ENCODE measurements at places on chromosomes 5 and 9.

DNA sequence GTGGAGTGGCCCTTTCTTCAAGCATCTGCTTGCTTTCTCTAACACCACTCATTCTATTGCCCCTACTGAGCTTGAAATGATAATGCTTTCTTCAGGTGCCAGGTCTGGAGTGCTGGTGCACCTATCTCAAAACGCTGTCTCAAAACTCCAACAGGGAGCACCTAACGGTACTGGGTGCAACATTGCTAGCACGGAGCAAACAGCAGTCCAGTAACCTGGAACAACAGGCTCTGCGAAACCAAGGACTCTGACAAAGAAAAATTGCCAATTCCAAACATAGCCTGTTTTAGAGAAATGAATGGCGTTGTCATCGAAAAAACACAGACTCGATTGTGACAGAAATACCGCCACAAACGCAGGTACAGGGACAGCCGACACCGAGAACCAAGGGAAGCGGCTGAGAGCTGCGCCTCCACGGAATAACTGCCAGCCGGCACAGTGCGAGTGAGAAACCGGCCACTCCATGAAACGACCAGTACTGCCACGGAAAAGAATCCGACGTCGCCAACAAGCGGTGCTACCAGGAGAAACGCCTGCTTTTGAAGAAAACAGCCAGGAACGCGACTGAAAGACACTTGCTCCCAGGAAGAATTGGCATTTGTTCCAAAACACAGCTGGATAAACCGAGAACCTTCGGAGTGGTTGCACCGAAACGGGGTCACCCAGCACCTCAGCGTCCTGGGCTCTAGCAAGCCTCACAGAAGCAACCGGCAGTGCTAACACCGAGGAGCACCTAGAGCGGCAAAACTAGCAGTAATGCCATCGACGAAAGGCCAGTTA lies 3.1 kb downstream of the ANXA2R start:
- DNase-seq: no peak

GRCh38 chr5:7261049-7261448 lies 134.9 kb upstream of the ADCY2 start:
- DNase-seq: no peak

- DNase-seq: no peak
Observed at GRCh38 chr9:95027914-95028852, 289.3 kb downstream of the FANCC start.

DNA sequence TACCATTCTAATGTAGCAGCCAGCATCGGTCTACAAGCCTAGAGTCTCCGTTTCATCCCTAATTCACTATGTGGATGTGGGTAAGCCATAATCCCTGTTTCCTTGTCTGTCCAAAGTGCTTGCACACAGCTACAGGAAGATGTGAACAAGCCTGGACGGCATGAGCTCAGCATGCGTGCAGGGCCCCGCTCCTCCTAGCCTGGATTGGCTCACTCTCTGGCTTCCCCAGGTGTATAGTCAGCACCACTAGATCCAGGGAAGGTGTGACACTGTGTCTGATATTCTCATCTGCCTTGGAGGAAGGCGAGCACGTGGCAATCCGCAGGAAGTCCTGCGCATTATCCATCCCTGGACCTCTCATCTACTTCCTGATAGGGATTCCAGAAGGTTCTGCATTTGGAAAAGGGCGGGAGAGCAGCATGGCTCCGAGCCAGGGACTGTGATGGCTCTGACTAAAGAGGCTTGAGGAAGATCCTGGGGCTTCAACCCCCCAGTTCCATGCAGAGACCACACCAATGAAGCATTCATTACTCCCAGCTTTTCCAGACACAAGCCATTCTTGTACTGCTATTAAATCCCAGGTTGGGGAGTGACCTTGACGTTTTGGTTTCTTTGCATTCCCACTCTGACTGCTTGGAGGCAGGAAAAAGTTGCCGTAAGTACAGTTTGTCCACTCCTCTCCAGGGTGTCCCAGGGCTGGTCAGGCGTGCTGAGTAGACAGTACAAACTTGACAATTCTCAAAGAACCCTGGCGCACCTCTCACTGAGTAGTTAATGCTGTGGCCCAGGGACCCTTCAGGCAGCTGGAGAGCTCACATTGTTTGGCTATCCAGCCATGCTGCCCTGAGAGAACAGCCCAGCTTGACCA lies 65.6 kb downstream of the PSD2 start:
- DNase-seq: no peak

DNA sequence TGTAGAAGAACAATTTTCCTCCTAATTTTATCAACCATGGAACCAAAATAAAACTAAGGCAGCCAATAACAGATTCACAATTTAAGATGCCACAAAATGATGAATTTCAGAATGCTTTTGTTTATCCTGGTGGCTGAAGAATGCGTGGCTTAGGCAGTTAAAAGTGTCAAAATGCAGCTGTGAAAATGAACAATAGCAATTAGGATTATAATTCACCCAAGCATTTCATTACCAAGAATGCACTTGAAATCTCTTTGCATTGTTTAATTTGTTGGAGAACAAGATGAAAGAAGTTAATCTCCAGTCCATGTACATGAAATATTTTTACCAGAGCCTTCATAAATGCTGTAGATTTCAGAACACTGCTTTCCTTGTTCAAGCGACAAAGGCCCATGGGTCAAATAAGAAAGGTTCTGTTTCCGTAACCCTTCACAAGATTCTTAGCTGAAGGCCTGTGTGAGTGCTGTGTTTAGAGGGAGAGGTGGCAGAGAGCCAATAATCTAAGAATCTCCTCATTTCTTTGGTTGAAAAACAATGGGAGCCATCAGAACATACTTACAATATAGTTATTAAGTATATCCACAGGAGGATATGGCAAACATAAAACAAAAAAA lies 39.3 kb downstream of the CLINT1 start:
- DNase-seq: no peak
